ENCODE measurements at places on chromosomes 6 and 20.

DNA sequence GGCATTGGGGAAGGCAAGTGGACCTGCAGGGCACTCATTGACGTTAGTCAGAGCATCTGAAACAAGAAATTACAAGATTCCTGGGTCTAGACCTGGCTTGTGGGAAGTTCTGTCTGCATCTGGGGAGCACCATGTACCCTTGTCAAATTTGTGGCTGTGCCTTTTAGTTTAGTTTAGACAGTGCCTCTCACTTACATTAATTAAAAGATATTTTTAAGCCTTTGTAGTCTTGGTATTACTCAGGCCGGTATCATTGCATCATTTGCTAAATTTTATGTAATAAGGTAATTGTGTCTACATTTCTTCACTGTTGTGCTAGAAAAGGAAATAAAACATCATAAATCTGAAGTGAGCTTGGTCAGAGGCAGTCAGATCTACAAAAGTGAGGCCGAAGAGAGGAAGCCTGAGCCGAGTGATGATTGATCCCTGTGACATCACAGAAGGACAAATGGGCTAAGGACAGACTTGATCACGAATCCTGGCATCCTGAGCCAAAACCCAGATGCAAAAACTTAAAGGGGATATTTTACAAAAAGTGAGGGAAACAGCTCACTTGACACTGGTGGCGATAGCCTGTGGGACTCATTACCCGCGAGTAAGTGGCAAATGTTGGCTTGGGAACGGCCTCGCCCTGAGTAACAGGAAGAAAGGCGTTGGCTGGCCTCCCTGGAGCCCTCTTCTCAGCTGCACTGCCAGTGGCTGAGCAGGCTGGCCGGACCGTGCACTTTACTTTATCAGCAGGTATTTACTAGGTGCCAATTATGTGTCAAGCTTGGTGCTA, 106.5 kb downstream of the TCP11 start:
- DNase-seq, result no peak

DNA sequence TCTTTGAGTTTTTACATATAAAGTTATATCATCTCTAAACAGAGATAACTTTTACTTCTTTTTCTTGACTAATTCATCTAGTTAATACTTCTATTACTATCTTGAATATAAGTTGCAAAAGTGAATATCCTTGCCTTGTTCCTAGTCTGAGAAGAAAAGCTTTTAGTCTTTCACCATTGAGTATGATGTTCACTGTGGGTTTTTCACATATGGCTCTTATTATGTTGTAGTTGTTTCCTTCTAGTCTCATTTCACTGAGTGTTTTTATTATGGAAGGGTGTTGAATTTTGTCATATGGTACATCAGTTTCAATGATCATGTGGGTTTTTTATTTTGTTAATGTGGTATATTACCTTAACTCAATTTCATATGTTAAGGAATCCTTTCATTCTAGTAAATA, 488.3 kb downstream of the COL12A1 start:
- DNase-seq, result no peak

DNA sequence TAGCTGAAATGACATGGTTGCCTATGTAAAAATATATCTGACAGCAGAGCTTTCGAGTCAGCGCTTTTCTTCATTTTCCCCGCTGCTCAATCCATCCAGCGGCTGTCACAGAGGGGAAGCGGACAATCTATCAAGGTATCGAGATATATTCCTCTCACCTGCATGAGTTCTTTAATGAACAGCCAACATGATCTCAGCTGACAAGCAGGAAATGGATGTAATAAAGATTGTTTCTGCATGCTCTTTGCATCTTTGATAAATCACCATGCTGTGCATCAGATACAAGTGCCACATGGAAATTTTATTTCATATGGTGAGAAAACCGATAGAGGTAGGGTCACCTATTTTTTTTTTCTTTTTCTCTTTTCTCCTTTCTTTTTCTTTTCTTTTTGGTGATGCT, 602.3 kb upstream of the MMS22L start:
- DNase-seq, result no peak

DNA sequence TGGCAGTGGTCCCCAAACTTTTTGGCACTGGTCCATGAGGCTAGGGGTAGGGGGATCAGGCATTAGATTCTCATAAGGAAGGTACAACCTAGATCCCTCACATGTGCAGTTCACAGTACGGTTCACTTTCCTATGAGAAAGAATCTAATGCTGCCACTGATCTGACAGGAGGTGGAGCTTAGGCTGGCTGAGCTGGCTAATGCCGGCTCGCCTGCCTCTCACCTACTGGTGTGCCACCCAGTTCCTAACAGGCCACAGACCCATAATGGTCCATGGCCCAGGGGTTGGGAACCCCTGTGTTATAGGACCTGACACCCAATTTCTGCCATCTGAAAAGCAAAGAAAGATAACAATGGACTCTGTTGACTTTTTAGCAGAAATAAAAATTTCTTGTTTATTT, 199.6 kb downstream of the GMPR start:
- peak; percentile 43 for DNase-seq

- DNase-seq, result no peak
Measured at GRCh38 chr20:10064611-10065010, 29.8 kb downstream of the ANKEF1 start.

GRCh38 chr6:776951-777350, 84.0 kb upstream of the EXOC2 start:
- no peak for DNase-seq

GRCh38 chr20:305745-306144, 8.4 kb downstream of the ZCCHC3 start:
- no peak for DNase-seq

- DNase-seq, result no peak
Measured at GRCh38 chr6:37862992-37863391, 43.5 kb downstream of the ZFAND3 start.

- DNase-seq, result no peak
Measured at GRCh38 chr20:14878676-14879019, 541.2 kb upstream of the FLRT3 start.

DNA sequence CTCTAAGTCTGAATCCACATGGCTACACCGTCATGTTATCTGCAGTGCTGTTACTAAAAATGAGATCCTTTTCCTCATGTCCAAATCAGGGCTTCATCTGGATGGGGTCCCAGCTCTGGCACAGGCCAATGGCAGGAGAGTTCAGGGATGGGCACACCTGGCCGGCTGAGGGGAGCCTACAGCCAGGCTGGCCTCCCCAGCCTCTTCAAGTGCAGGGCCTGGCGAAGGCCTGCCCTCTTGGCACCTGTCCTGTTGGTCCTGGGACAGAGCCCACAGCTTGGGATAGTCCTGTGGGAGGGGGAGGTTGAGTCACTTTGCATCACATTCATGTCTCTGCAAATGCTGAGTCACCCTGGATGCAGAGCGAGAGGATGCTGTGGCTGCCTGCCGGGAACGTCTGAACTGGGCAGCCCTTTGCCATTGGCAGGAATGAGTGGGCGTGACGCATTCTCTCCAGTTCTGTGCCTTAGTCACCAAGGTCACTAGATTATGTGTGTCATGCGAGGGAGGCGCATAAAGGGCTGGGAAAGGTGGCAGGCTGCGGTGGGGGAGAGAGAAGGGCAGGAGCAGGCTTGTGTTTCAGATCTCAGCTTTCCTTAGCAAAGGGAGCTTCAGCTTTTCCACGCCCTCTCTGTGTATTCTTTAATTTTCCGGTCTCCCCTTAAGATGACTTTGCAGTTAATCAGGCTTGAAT, 223.2 kb upstream of the ECI2 start:
- peak; percentile 21 for DNase-seq

DNA sequence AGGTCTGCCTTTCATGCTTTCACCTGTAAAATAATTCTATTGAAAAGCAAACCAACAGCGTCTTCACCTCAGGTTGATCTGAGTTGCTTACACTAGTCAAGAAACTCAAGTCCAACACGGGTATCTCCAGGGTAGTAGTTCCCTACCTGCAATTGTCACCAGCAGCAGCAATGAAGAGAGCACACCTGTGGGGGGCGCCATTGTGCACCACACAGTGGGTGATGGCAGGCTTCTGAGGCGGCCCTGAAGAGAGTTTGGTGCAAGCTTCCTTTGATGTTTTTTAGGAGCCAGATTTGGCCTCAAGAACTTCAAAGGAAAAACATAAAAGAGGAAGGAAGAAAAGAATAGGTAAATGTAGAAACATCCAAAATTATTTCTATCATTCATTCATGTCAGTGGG, 45.1 kb downstream of the KIAA0319 start:
- DNase-seq, result no peak

GRCh38 chr20:51651921-51652549, 109.5 kb upstream of the NFATC2 start:
- no peak for DNase-seq

DNA sequence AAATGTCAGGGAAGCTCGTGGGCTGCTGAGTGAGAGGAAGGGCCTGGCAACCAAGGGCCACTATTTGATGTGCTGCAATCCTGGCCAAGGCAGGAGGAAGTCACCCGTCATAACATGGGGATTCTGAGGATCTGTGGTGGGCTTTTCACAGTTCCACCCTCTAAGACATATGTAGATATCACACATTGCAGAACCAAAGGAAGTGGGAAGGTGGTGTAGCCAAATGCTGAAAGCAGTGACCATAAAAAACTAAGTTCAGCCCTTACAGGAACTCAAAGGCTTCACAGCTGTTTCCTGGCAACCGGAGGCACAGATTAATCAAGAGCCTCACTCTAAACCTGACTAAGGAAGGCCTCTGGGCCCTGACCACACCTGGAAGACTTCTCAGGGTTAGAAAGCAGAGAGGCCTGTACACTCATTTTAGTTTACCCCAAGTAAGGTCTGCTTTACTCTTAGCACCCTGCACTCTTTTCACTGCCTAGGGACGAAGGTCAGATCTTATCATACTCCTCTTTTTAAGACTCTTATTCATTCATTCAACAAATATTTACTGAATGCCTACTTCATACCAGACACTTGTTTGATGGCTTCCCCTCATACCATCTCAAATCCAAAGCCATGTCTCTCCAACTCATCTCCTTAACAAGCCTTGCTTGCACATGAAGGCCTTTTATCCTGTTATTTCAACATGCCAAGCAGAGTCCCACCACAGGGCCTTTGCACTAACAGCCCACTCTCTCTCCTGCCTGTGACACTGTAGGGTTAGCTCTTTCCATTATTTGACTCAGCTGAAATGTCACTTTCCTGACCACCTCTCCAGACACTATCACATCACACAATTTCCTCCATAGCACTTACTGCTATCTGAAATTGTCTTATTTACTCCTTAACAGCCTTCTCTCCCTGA, 2.6 kb downstream of the UBE2V1 start:
- peak; percentile 41 for DNase-seq

- no peak for DNase-seq
Measured at GRCh38 chr6:84422380-84422968, 195.0 kb upstream of the CEP162 start.

DNA sequence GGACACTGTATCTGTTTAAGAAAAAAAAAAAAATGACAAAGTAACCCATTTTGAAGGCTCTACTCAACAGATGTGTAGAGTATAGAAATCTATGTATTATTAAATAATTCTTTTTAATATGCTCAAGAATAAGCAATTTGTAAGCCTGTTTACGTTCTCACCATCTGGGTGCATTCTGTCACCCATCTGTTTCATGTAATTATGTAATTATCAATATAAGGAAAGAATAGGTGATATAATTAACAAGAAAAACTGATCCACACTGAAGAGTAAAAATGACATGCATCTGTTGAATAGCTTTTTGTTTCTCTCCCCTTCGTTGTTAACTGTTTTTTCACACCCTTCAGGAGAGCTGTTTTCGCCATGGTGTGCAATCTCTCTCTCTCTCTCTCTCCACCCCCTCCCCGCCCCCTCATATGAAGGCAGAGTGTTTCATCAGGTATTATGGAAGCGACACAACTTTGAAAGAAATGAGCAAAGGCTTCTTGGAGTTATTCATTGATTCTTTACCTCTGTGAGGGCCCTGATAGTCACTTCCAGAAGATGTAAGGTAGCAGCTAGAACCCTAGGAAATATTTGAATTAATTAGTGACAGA, 154.3 kb upstream of the INSM1 start:
- DNase-seq, result no peak

GRCh38 chr6:113823916-113824315, 33.2 kb upstream of the MARCKS start:
- no peak for DNase-seq

- DNase-seq, result no peak
Measured at GRCh38 chr6:118952683-118953082, 17.7 kb upstream of the MCM9 start.

DNA sequence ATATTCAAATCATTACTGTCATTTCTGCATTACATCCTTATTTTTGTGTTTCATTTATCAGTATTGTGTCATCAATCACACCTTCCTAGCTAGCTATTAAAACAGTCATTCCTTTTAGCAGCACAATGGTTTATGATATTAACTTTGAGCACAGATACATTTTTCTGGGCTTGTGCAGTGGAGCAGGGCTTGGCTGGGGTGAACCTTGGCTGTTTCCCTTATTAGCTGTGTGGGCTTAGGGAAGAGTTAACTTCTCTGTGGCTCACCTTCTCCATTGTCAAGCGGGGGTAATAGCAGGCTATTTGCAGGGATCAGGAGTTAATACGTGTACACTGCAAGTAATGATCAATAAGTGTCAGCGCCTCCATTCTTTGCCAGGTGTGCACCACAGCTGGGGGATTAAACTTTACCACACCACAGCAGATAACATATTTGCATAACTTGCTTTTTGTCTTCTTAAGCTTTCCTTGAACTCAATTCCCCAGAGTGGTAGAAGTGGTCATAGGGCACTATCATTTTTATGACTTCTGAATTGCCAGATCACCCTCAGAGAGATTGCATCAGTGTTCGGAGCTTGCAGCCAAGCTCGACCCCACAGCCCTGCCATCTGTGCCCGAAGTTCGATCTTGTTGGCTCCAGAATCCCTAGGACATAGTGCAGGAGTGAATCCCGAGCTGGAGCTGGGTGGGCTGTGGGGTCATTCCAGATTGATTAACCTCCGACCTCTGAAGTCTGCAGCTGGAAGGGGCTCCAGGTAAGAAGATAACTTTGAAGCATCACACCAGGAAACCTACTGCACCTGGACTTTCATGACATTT, 1.5 kb upstream of the PYGB start:
- no peak for DNase-seq

GRCh38 chr6:168683621-168684020, 242.6 kb downstream of the SMOC2 start:
- no peak for DNase-seq
